Osteocyte (in vitro differentiated cells): ENCODE measurements at places on chromosomes 7 and 10. TPM values are rescaled to one million over a fixed set of nuclear protein-coding genes. Genes with fewer than 3 reads are reported as not detected.

Gene KIN
- total RNA-seq = 10.9 and 11.2 TPM in 2 replicates

Gene KEL
- 0.50 and 1.5 TPM in 2 replicates for total RNA-seq

Gene FOXI2
- not detected in 2 replicates for total RNA-seq

Gene NRAP
- not detected in 2 replicates for total RNA-seq

Gene SAP25
- total RNA-seq = 1.5 TPM in 1 of 2 replicates, not detected in the other

Gene VSIR
- total RNA-seq = 0.16 and 0.75 TPM in 2 replicates

Gene GIMAP8
- total RNA-seq = not detected in 2 replicates

Gene OPN1SW
- total RNA-seq = not detected in 2 replicates

DNA sequence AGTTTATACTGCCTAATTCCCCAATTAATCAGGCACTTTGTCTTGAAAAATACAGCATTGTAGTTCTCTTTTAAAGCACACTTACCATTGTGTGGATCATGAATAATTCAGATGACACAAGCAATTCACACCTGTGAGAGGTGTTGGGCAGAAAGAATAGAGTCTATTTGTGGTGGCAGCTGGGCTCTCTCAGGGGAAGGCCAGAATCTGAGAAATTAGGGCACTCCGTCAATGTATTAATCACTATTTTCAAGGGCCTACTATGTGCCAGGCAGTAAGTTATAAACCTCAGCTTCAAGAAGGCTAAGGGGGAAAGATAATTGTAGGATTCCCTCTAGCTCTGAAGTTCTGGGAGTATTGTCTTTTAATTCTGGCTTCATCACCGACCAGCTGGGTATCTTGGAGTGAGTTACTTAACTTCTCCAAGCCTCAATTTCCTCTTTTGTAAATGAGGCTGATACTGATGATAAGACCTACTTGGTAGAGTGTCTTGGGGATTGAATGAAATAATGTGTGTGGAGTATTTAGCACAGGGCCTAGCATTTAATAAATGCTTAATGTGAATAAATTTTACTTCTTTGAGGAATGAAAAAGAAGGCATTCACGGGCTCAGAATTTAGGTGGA is 2.5 kb downstream of the CHN2 start:
- no peaks in the 10 kb centered on the region for H3K36me3 ChIP-seq
- peaks cover 7% of the 10 kb centered on the region for H3K4me1 ChIP-seq
- H3K27ac ChIP-seq = no peak overlapping the region
- H3K4me3 ChIP-seq = no peak overlapping the region
- DNase-seq = no peak

- no peak overlapping the region for H3K4me3 ChIP-seq
- no peak overlapping the region for H3K27ac ChIP-seq
- DNase-seq = no peak
Observed at GRCh38 chr10:132396494-132397035, 435 bp upstream of the PWWP2B start.

- no peak for DNase-seq
- no peak overlapping the region for H3K4me3 ChIP-seq
- no peak overlapping the region for H3K27ac ChIP-seq
- peaks cover 8% of the 10 kb centered on the region for H3K4me1 ChIP-seq
- H3K36me3 ChIP-seq = no peaks in the 10 kb centered on the region
Observed at GRCh38 chr7:80957226-80957777, 38.5 kb upstream of the SEMA3C start.

GRCh38 chr10:122508021-122508420 is 46.7 kb downstream of the HTRA1 start:
- no peak for DNase-seq
- H3K27ac ChIP-seq = no peak overlapping the region
- H3K36me3 ChIP-seq = peaks cover 64% of the 10 kb centered on the region
- no peaks in the 10 kb centered on the region for H3K27me3 ChIP-seq

GRCh38 chr10:103111918-103112877 is 80.9 kb downstream of the NT5C2 start:
- H3K36me3 ChIP-seq = peaks cover 11% of the 10 kb centered on the region
- no peak overlapping the region for H3K4me3 ChIP-seq
- H3K27ac ChIP-seq = peak overlapping the region; percentile 66
- H3K4me1 ChIP-seq = peaks cover 22% of the 10 kb centered on the region

- H3K27ac ChIP-seq = no peak overlapping the region
- H3K4me1 ChIP-seq = peaks cover 2% of the 10 kb centered on the region
Observed at GRCh38 chr10:83760142-83760541, 379.2 kb upstream of the GHITM start.

- H3K36me3 ChIP-seq = peaks cover 18% of the 10 kb centered on the region
- H3K27me3 ChIP-seq = no peaks in the 10 kb centered on the region
- no peak for DNase-seq
Observed at GRCh38 chr10:99685597-99685967, 26.3 kb downstream of the ENTPD7 start.

- H3K4me3 ChIP-seq = no peak overlapping the region
- no peaks in the 10 kb centered on the region for H3K36me3 ChIP-seq
- no peak for DNase-seq
- H3K27ac ChIP-seq = no peak overlapping the region
- no peaks in the 10 kb centered on the region for H3K4me1 ChIP-seq
Observed at GRCh38 chr7:18566829-18567228, 71.3 kb downstream of the HDAC9 start.

DNA sequence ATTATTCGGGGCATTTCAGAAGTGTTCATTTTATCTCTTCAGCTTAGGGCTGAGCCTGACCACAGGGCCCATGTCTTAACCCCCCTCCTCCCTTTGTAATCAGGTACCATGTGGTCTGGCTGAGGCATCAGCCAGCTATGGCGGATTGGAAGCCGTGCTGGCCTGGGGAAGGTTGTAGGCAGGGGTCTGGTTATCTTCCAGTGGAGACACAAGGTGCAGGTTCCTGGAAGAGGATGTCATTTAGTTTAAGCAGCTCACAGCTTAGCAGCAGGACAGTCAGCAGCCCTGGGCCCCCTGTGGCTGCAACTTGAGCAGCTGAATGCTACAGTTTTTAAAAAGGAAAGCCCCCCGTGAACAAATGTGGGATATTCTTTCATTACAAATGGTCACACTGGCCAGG is 22.1 kb downstream of the BAG3 start:
- no peak overlapping the region for H3K4me3 ChIP-seq
- peaks cover 52% of the 10 kb centered on the region for H3K36me3 ChIP-seq
- no peak for DNase-seq
- peaks cover 26% of the 10 kb centered on the region for H3K4me1 ChIP-seq
- H3K27ac ChIP-seq = no peak overlapping the region

DNA sequence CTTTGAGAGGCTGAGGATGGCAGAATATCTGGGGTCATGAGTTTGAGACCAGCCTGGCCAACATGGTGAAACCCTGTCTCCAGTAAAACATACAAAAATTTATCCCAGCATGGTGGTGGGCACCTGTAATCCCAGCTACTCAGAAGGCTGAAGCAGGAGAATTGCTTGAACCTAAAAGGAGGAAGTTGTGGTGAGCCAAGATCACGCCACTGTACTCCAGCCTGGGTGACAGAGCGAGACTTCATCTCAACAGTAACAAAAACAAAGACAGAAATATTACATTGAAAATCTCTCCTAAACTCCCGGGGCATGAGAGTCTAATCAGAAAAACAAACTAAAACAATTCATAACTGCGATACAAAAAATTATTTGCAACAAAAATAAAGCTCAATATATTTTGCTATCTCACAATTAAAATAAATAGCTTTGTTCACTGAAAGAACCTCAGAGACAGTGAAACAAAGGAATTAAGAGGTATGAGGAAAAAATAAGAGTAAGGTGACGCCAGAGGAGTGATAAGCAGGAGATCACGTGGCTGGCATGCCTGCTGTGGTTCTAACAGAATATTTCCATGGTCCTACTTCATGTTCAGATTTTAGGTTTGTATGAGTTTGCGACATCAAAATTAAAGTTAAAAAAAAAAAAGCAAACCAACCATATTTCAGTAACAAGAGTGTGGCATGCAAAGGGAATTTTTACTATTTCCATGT is 527.7 kb upstream of the POM121L12 start:
- no peak for DNase-seq
- no peaks in the 10 kb centered on the region for H3K36me3 ChIP-seq
- H3K4me3 ChIP-seq = no peak overlapping the region
- H3K27ac ChIP-seq = no peak overlapping the region
- no peaks in the 10 kb centered on the region for H3K4me1 ChIP-seq

- no peak overlapping the region for H3K4me3 ChIP-seq
- H3K36me3 ChIP-seq = no peaks in the 10 kb centered on the region
- no peaks in the 10 kb centered on the region for H3K4me1 ChIP-seq
Observed at GRCh38 chr10:132054564-132054963, 11.2 kb upstream of the JAKMIP3 start.

DNA sequence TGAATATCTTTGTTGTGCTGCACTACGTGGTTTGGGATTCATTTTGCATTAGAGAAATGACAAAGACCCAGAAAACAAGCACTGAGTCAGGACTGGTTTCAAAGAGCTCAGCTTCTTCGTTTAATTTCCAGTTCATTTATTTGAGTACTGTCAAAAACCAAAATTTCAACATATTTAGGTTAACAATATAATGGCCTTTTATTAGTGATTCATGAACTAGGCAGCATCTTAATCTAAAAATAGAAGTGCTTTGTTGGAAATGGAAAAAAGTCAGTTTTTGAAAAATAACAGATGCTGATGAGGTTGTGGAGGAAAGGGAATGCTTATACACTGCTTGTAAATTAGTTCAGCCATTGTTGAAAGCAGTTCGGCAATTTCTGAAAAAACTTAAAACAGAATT is 856.4 kb downstream of the LRMDA start:
- H3K27ac ChIP-seq = no peak overlapping the region
- H3K4me1 ChIP-seq = peaks cover 3% of the 10 kb centered on the region
- H3K4me3 ChIP-seq = no peak overlapping the region
- DNase-seq = no peak

GRCh38 chr7:6268023-6268900 is 4.2 kb downstream of the CYTH3 start:
- H3K27ac ChIP-seq = peak overlapping the region; percentile 61
- H3K36me3 ChIP-seq = no peaks in the 10 kb centered on the region
- DNase-seq = no peak
- H3K27me3 ChIP-seq = no peaks in the 10 kb centered on the region
- H3K4me1 ChIP-seq = peaks cover 60% of the 10 kb centered on the region

DNA sequence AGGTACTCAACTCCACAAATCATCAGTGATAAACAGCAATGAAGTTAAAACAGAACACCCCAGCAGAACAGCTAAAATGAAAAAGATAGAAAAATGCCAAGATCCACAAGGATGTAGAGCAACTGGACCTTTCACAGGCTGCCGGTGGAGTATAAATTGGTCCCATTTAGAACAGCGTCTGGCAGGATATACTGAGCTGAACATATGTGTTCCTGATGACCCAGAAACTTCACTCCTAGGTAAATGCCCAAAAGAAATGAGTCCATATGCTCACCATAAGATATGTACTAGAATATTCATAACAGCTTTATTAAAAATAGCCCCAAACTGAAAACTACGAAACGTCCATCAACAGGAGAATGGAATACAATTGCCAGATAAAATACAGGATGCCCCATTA is 102.4 kb downstream of the OAT start:
- no peaks in the 10 kb centered on the region for H3K27me3 ChIP-seq
- no peak overlapping the region for H3K27ac ChIP-seq
- H3K4me3 ChIP-seq = no peak overlapping the region
- peaks cover 38% of the 10 kb centered on the region for H3K4me1 ChIP-seq

DNA sequence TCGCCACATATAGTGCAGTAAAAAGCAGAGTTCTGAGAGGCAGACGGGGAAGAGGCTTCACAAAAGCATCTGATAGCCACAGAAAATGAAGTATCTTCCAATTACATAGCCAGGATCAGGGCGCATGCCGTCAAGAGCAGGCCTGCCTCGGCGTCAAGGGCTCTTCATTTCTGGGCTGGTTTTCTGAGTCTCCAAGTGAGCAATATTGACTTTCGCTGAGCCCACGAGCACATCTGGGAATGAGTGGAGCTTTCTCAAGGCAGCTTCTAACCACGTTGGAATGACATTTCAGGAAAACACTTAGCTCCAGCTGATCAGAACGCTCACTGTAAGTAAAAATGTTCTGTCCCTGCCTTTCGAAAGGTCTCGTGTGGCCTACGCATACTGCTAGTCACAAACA is 51.9 kb downstream of the CLRN3 start:
- H3K4me1 ChIP-seq = no peaks in the 10 kb centered on the region
- no peak for DNase-seq
- H3K4me3 ChIP-seq = no peak overlapping the region

DNA sequence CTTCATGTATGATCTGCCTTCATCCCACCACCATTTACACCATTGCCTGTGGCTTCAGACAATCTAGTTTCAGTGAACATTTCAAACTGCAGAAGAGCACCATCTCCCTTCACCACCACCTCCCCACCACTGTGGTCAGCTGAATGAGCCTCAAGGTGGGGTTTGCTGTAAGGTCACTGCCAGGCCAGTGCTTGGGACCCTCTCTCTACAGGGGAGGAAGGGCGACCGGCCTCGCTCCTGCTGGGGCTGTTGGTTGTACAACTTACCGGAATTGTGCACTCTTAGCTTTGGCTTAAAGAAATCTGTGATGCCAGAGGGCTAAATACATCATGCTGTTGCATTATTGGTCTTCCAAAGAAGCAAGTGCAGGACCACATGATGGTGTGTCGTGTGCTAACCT is 26.6 kb downstream of the PFKP start:
- no peak overlapping the region for H3K4me3 ChIP-seq
- H3K36me3 ChIP-seq = peaks cover 3% of the 10 kb centered on the region
- H3K27me3 ChIP-seq = no peaks in the 10 kb centered on the region
- no peak for DNase-seq
- peak overlapping the region; percentile 96 for H3K27ac ChIP-seq
- H3K4me1 ChIP-seq = peaks cover 83% of the 10 kb centered on the region

GRCh38 chr7:69765879-69766278 is 167.6 kb downstream of the AUTS2 start:
- no peaks in the 10 kb centered on the region for H3K36me3 ChIP-seq
- no peak overlapping the region for H3K4me3 ChIP-seq
- no peaks in the 10 kb centered on the region for H3K27me3 ChIP-seq
- DNase-seq = no peak

- H3K27ac ChIP-seq = no peak overlapping the region
- no peaks in the 10 kb centered on the region for H3K36me3 ChIP-seq
- peaks cover 48% of the 10 kb centered on the region for H3K27me3 ChIP-seq
- no peak for DNase-seq
- H3K4me1 ChIP-seq = peaks cover 19% of the 10 kb centered on the region
- no peak overlapping the region for H3K4me3 ChIP-seq
Observed at GRCh38 chr10:78402591-78402990, 368.9 kb downstream of the RPS24 start.

DNA sequence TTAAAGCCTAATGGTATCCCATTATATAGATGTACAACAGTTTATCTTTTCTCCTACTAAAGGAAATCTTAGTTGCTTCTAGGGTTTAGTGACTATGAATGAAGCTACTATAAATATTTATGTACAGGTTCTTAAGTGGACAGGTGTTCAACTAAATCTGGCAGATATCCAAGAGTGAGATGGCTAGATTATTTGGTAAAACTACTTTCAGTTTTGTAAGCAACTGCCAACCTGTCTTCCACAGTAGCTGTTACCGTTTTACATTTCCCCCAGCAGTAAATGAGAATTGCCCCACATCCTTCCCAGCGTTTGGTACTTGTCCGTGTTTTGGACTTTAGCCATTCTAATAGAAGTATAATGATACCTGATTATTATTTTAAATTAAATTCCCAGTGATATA is 144.9 kb upstream of the MAGI2 start:
- H3K4me3 ChIP-seq = no peak overlapping the region
- DNase-seq = no peak
- no peaks in the 10 kb centered on the region for H3K36me3 ChIP-seq
- no peaks in the 10 kb centered on the region for H3K4me1 ChIP-seq
- peaks cover 24% of the 10 kb centered on the region for H3K27me3 ChIP-seq
- no peak overlapping the region for H3K27ac ChIP-seq
